Activated CD4-positive, CD25-positive, alpha-beta regulatory T cell treated with anti-CD3 and anti-CD28 coated beads, Interleukin-2, amount 50 U/mL, for 72 hours (primary cell): ENCODE measurements at places on chromosomes 12 and 14.
A peak's percentile ranks its signal among the peaks of the same experiment; 100 is the strongest.

GRCh38 chr12:115163710-115164109, 479.7 kb upstream of the TBX3 start:
- DNase-seq: no peak

DNA sequence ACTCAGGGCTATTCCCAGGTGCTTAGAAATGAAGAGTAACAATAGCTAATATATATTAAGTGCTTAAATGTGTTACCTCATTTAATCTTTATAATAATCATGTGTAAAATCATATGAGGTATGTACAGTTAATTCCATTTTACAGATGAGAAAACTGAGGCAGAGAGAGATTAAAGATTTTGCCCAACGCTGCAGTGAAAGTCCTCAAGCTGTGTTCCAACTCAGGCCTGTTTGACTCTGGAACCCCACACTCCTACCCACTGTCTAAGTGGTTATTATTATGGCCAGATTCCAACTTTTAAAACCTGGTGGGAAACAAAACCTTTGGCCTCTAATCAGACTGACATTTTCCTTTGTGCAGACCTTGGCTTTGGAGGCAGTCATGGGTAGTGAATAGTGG, 10.2 kb downstream of the CMTM5 start:
- DNase-seq: no peak

- DNase-seq: no peak
Measured at GRCh38 chr14:104161602-104162367, 23.4 kb downstream of the KIF26A start.

- peak; percentile 42 for DNase-seq
Measured at GRCh38 chr14:104224506-104225277, 86.3 kb downstream of the KIF26A start.

GRCh38 chr14:32426586-32427388, 97.7 kb downstream of the AKAP6 start:
- DNase-seq: no peak

DNA sequence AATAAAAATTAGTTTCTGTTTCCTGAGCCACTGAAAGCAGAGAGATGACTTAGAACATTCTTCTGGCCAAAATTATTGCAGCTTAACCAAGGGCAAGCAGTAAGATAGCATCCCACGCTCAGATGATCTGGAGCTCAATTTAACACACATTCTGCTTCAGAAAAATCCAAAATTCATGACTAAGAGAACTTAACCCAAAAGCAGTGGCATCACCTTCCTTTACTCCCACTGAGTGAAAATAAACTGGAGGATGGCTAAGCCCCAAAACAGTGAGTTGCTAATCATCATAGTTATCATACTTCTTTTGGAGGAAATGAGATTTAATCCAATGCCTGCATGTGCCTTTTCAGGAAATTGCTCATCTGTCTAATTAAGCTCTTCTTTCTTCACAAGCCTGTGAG, 195.4 kb downstream of the DUSP6 start:
- DNase-seq: no peak

DNA sequence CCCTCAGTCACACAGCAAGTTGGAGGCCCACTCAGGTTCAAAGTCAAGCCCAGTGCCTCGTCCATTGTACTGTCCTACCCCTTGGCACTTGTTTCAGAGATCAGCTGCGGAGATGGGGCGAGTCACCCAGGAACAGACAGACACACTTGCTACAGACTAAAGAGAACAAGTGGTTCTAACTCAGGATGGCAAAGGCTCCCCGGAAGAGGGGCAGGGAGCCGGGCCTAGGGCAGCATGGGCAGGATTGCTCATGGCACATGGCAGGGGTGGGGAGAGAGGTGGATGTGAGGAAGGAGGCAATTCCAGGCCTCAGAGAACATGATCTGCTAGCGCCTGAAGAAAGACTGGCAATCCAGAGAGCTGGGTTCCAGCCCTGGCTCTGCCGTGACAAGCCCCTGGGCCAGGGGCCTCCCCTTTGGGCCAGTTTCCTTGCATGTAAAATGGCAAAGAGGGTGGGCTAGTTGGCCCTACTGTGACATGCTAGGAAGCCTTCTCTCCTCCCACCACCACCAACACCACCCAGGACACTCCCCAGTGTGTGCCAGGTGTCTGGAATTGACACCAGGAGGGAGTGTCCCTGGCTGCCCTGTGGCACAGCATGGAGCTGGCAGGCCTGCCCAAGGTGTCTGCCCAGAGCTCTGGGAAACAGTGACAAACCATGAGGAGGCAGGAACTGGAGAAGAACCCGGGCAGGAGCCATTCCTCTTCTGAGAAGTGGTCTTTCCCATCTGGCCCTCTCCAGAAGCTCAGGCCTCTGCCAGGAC, 24.0 kb upstream of the IRF2BPL start:
- DNase-seq: no peak

GRCh38 chr12:97943359-97943758, 480.8 kb downstream of the RMST start:
- DNase-seq: no peak

GRCh38 chr12:53752621-53753020, 842 bp upstream of the CISTR start:
- DNase-seq: no peak

- DNase-seq: no peak
Measured at GRCh38 chr14:76204461-76205230, 52.9 kb downstream of the GPATCH2L start.

DNA sequence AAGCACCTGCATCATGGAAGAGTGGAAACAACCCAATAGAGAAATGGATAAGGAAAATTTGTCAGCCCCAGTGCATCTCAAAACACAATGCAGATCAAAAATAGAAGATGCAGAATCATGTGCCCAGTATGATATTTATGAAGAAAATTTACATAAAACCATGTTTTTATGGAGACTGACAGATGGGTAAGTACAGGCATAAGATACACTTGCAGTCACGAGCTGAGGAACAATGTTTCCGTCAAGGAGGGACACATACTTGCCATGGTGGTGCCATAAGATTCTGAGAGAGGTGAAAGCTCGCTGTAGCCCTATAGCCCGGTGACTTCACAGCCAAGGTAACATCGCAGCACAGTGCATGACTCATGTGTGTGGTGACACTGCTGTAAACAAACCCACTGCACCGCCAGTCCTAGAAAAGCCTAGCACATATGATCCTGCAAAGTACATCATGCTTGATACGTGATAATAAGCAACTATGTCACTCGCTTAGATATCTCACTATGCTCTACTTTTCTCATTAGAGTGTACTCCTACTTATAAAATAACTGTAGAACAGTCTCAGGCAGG, 112.6 kb downstream of the RIMBP2 start:
- DNase-seq: no peak

- DNase-seq: no peak
Measured at GRCh38 chr12:6613015-6613775, 6.0 kb upstream of the CHD4 start.

- no peak for DNase-seq
Measured at GRCh38 chr12:85626001-85626783, 210.0 kb downstream of the RASSF9 start.

- DNase-seq: no peak
Measured at GRCh38 chr12:124593176-124593575, 25.8 kb upstream of the NCOR2 start.

GRCh38 chr12:121949648-121950397, 31.4 kb downstream of the CFAP251 start:
- no peak for DNase-seq

DNA sequence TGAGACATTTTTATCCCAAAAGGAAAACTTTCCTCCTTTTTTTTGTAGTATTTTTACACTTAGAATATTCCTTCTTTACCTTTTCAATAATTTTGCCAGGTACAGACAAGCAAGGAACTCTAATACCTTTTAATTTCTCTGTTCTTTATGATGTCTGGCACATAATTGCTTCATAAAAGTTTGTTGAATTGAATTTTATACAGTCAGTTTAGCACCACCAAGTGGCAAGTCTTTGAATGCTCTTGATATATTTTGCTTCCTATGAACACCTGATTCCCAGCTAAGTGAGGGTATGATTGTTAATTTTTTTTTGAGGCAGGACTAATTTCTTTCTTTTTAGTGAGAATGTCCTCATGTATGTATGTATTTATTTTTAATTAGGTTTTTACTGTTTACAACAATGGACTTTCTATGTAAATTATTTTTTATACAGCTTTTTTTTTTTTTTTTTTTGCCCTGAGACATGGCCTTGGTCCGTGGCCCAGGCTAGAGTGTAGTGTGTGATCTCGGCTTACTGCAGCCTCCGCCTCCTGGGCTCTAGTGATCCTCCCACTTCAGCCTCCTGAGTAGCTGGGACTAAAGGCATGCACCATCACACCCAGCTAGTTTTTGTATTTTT, 6.9 kb downstream of the TBC1D15 start:
- DNase-seq: no peak

DNA sequence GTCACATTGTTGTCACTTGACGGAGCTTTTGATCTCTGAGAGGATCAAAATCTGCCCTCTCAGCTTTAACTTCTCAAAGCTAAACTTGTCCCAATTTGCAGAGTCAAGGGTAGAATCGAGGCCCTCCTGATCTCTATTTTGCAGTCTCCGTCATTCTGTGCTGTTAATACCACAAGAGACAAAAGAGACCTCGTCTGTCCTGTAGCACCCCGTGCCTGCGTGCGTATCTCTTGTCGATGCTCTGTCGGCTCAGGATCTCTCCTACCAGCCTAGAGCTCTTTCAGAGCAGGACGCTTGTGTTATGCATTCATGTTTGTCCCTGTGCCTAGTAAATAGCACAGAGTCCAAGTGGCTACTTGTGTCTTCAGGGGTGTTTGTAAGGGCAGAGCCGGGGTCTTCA, 5.1 kb downstream of the EVL start:
- no peak for DNase-seq

DNA sequence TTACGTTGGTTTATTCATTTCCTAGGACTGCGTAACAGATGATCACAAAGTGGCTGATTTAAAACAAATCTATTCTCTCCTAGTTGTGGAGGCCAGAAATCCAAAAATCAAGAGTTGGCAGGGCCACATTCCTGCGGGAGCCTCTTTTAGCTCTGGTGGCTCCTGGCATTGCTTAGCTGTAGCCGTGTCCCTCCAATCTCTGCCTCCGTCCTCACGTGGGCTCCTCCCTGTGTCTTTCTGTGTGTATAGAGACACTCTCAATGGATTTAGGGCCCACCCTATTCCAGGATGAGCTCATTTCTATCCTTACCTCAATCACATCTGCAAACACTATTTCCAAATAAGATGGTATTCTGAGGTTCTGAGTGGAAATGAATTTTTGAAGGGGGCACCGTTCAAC, 42.5 kb downstream of the KCTD10 start:
- DNase-seq: no peak

- DNase-seq: no peak
Measured at GRCh38 chr12:19855851-19856250, 416.6 kb downstream of the AEBP2 start.

DNA sequence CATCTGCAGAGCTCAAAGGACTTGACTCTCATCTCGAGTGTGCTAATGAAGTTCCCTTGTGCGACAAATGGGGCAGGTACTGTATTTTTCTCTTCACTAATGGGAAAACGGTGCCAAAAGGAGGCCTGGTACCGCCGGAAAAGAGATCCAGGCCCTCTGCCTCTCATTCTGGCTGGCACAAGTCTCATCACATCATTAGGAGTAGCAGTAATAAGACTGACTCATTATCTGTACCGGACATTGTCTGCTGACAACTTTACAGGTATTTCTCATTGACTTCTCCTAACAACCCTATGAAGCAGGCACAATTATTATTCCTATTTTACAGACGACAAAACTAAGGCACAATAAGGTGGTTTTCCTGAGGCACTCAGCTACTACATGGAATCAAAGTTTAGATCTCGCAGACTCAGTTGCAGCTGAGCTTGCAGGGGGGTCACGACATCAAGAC, 668 bp downstream of the APPL2 start:
- DNase-seq: no peak

DNA sequence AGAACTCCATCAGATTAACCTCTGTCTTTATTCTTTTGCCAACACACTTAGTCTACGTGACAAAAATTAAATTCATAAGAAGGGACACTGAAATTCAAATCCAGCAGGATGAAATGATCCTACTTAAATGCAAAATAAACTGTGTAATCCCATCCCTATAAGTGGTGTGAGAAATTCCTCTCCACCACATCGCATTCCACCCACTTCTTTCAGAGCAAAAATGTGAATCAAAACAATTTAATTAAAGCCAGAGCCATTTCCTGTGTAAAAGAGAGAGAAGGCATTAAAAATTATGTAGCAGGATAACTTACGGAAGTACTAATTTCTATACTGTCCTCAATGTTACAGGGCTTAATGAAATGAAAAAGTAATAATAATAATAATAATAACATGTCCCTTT, 844.3 kb downstream of the GALC start:
- DNase-seq: no peak

GRCh38 chr12:132105467-132105866, 38.7 kb downstream of the DDX51 start:
- no peak for DNase-seq

DNA sequence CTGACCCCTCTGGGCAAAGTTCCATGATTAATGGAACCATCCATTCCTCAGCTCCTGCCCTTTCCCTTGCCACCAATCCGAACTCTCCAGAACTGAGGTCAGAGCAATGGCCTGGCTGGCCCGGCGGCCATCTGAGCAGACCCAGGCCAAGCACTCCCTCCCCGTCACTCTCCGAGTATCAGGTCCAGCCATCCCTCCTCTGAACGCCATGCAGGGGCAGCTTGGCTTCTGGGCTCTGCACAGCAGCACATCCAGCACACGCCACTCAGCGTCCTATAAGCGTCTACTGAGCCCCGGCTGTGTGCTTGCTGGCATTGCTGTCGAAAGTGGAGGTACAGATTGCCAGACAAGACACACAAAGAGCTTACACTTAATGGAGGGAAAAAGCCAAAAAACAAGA, 34.3 kb upstream of the VWF start:
- DNase-seq: peak; percentile 7

- DNase-seq: no peak
Measured at GRCh38 chr14:102500158-102500662, 9.4 kb downstream of the ANKRD9 start.

GRCh38 chr12:15005064-15005463, 32.2 kb downstream of the PDE6H start:
- no peak for DNase-seq

DNA sequence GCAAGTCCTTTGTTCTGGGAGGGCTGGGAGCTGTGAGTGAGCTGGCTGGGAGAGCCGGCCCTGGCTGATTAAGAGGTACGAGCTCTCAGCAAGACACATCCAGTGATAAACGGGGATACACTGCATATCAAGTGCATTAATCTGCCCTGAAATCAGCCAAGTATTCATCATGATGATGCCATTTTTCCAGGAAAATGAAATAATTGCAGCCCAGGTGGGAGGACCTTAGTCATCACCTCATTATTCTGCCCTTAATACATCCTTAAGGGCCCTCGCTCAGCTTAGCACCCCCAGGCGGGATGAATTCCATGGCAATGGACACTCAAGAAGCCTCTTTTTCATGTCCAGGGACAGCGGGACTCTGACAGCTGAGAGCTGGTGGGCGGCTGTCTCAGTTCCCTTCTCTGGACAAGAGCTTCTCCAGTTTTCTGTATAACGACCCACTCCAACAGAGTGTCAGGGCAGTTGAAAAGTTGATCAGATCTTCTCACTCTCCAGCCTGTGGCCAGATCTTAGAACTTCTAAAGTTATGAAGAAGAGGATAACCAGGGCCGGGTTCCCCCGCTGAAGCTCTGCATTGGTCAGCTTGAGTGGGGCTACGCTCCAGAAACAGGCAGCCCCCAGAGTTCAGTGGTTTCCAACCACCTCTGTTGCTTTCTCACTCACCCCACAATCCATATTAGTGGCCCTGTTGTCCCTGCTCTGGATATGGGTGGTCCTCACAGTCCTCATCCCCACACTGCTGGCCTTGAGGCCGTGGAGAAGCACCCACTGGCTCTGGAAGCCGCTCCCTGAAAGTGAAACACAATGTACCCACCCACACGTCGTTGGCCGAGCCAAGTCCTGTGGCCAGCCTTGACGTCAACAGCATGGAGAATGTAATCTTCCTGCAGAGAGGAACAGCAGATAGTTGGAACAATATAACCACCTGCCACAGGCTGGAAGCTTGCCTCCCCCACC, 306.2 kb upstream of the DIO3 start:
- DNase-seq: no peak
